ENCODE measurements at places on chromosomes 2 and 18.

- DNase-seq: no peak
- no peaks in the 10 kb centered on the region for H3K4me1 ChIP-seq
- H3K36me3 ChIP-seq: no peaks in the 10 kb centered on the region
- H3K4me3 ChIP-seq: no peak overlapping the region
Observed at GRCh38 chr2:184302506-184302905, 295.8 kb upstream of the ZNF804A start.

DNA sequence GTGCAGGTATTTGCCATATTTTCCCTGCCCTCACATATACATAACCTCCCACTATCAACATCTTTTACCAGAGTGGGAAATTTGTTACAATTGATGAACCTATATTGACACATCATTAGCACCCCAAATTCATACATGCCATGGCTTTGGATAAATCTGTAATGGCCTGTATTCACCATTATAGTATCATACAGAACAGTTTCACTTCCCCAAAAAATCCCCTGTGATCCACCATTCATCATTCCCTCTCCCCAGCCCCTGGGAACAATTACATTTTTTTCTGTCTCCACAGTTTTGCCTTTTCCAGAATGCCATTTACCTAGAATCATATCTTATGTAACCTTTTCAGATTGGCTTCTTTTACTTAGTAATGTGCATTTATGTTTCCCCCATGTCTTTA lies 494.5 kb downstream of the RNF144A start:
- H3K36me3 ChIP-seq: no peaks in the 10 kb centered on the region
- no peaks in the 10 kb centered on the region for H3K4me1 ChIP-seq
- no peak overlapping the region for H3K4me3 ChIP-seq
- DNase-seq: no peak
- H3K27ac ChIP-seq: no peak overlapping the region
- H3K27me3 ChIP-seq: no peaks in the 10 kb centered on the region

DNA sequence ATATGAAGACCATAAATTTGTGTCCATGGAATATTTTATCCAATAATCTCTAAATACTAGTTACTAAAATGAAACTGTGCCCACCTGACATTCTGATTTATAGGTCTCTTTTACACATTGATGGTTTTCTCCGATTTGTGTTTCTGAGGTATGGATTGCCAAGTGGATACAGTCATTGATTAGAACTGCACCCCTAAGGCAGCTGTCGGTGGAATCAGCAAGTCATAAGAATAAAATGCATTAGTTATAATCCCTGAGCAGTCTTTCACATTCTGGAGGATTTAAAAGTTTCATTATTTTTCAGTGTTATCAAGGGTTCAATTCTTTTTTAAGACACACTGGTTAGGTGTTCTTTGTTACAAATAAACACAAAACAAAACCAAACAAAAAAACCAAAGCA lies 6.0 kb downstream of the CAVIN2 start:
- H3K4me3 ChIP-seq: no peak overlapping the region
- no peaks in the 10 kb centered on the region for H3K36me3 ChIP-seq
- no peak for DNase-seq
- no peaks in the 10 kb centered on the region for H3K27me3 ChIP-seq
- H3K27ac ChIP-seq: no peak overlapping the region

DNA sequence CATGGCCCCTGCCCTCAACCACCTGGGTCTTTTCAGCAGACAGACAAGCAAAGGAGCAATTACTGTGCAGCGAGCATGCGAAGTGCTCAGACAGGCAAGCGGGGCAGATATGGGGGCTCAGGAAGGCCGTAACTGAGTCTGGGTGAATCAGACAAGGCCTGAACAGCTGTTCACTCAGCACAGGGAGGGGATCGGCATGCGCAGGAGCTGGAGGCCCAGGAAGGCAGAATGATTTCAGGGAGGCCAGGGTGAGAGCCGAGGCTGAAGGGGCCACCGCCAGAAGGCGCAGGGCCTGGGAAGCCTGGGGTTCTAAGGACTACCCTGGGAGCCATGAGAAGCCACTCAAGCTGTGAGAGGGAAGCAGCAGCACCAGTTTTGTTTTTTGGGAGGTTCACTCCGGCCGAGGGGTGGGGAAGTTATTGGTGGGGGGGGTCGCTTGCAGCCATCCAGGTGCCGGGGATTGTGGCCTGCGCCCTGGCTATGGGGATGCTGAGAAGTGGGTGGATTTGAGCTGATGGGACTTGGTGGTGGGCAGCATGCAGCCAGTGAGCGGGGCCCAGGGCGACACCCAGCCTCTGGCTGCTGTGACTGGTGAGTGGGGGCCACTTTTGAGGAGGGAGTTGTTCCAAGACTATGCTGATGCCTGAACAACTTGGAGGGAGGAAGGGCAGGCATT lies 132.2 kb downstream of the TSN start:
- H3K4me1 ChIP-seq: no peaks in the 10 kb centered on the region
- H3K27ac ChIP-seq: no peak overlapping the region
- H3K4me3 ChIP-seq: no peak overlapping the region
- no peak for DNase-seq
- H3K36me3 ChIP-seq: no peaks in the 10 kb centered on the region

GRCh38 chr18:4589056-4589800 lies 134.1 kb upstream of the DLGAP1 start:
- DNase-seq: no peak
- H3K27me3 ChIP-seq: no peaks in the 10 kb centered on the region
- no peak overlapping the region for H3K27ac ChIP-seq

- H3K4me1 ChIP-seq: no peaks in the 10 kb centered on the region
- no peak overlapping the region for H3K27ac ChIP-seq
- no peaks in the 10 kb centered on the region for H3K27me3 ChIP-seq
- no peak overlapping the region for H3K4me3 ChIP-seq
- no peaks in the 10 kb centered on the region for H3K36me3 ChIP-seq
Observed at GRCh38 chr2:140842110-140842509, 1288.7 kb downstream of the LRP1B start.

GRCh38 chr2:241599615-241600014 lies 37.3 kb downstream of the THAP4 start:
- no peaks in the 10 kb centered on the region for H3K27me3 ChIP-seq
- H3K4me1 ChIP-seq: no peaks in the 10 kb centered on the region
- no peak overlapping the region for H3K27ac ChIP-seq
- H3K36me3 ChIP-seq: no peaks in the 10 kb centered on the region

- peaks cover 3% of the 10 kb centered on the region for H3K4me1 ChIP-seq
- H3K36me3 ChIP-seq: no peaks in the 10 kb centered on the region
- H3K27ac ChIP-seq: no peak overlapping the region
- DNase-seq: no peak
Observed at GRCh38 chr18:58336605-58337004, 292.3 kb downstream of the ALPK2 start.

- H3K36me3 ChIP-seq: no peaks in the 10 kb centered on the region
- no peaks in the 10 kb centered on the region for H3K27me3 ChIP-seq
- H3K27ac ChIP-seq: no peak overlapping the region
Observed at GRCh38 chr2:170162271-170162632, 15.7 kb upstream of the MYO3B start.

DNA sequence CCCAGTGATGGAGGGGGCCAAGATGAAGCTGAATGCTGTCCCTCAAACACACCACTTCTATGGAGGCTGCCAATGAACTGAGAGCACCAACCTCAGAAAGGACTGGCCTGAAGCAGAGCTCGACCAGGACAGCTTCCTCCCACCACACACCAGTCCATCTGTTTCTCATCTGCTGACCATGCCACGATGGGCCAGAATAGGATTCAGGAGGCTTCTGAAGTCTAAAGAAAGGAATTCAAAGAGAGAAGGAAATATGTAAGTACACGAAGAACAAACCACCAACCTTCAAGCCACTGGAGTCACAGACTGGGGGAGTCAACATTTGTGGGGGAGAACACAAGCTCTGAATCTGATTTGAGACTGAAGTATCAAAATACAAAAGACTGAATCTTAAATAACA lies 157.6 kb upstream of the CCDC68 start:
- no peaks in the 10 kb centered on the region for H3K36me3 ChIP-seq
- H3K27ac ChIP-seq: no peak overlapping the region
- H3K27me3 ChIP-seq: no peaks in the 10 kb centered on the region
- no peak for DNase-seq
- no peak overlapping the region for H3K4me3 ChIP-seq

GRCh38 chr18:75735291-75735690 lies 307.8 kb upstream of the SMIM21 start:
- no peak for DNase-seq
- no peaks in the 10 kb centered on the region for H3K36me3 ChIP-seq
- H3K27me3 ChIP-seq: no peaks in the 10 kb centered on the region
- H3K4me1 ChIP-seq: no peaks in the 10 kb centered on the region
- H3K27ac ChIP-seq: no peak overlapping the region

DNA sequence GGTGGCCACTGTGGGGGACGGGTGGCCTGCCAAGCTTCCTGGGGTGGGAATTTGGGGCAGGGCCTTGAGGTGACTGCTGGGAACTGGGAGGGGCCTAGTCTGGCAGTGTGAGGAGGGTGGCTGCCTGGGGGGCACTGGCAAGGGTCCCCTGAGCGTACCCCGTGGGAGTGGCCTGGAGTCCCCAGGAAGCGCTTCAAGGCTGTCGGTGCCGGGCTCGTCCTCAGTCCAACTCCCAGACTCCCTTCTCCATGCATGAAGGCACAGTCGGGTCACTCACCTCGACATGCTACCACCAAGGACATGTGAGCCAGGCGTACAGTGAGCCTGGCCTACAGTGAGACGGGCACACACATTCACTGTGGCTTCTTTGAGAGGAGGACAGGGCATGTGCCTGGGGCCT lies 105.3 kb downstream of the SMIM21 start:
- DNase-seq: no peak
- no peak overlapping the region for H3K4me3 ChIP-seq
- H3K36me3 ChIP-seq: no peaks in the 10 kb centered on the region
- H3K4me1 ChIP-seq: no peaks in the 10 kb centered on the region
- no peak overlapping the region for H3K27ac ChIP-seq

GRCh38 chr2:186294248-186294888 lies 191.7 kb upstream of the ZC3H15 start:
- no peak overlapping the region for H3K4me3 ChIP-seq
- H3K27me3 ChIP-seq: no peaks in the 10 kb centered on the region
- H3K36me3 ChIP-seq: no peaks in the 10 kb centered on the region
- no peak overlapping the region for H3K27ac ChIP-seq
- no peak for DNase-seq

DNA sequence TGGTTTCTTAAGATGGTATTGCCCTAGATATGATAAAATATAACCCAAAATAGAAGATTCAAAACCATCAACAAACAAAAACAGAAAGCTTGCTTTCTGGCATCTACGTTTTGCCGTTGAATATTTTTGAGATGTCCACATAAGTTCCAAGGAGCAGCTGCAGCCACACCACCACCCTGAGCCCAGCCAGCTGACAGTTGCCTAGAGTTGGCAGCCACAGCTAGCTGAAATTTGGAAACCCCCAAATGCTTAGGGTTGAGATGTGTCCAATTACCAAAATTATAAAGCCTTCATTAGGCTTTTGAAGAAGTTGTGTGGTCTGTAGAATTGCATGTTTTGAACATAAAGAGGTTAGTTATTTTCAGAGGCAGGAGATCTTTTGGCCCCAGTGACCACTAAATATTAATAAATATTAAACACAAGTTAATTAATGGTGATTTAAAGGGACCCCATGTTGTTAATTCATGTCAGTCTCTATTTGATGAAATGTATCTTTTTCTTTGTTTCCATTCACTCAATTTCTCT lies 118.1 kb upstream of the DTNA start:
- H3K27ac ChIP-seq: no peak overlapping the region
- no peak overlapping the region for H3K4me3 ChIP-seq
- DNase-seq: no peak
- H3K4me1 ChIP-seq: peaks cover 2% of the 10 kb centered on the region
- H3K36me3 ChIP-seq: no peaks in the 10 kb centered on the region
- H3K27me3 ChIP-seq: no peaks in the 10 kb centered on the region

DNA sequence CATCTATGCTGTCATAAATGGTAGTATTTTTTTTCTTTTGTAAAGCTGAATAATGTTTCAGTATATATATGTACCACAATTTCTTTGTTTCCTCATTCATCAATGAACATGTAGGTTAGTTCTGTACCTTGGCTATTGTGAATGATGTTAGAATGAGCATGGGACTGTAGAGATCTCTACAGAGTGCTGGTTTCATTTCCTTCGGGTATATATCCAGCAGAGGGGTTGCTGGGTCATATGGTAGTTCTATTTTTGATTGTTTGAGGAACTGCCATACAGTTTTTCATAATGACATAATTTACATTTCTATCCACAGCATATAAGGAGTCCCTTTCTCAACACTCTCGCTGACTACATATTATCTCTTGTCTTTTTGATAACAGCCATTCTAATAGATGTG lies 243.5 kb downstream of the CDH7 start:
- no peak overlapping the region for H3K4me3 ChIP-seq
- H3K27me3 ChIP-seq: no peaks in the 10 kb centered on the region
- no peaks in the 10 kb centered on the region for H3K4me1 ChIP-seq
- H3K27ac ChIP-seq: no peak overlapping the region
- no peaks in the 10 kb centered on the region for H3K36me3 ChIP-seq
- DNase-seq: no peak

GRCh38 chr2:231483398-231484329 lies 19.4 kb upstream of the NCL start:
- peak overlapping the region; percentile 42 for H3K4me3 ChIP-seq
- peak overlapping the region; percentile 67 for H3K27ac ChIP-seq
- no peaks in the 10 kb centered on the region for H3K27me3 ChIP-seq
- DNase-seq: peak; percentile 58

DNA sequence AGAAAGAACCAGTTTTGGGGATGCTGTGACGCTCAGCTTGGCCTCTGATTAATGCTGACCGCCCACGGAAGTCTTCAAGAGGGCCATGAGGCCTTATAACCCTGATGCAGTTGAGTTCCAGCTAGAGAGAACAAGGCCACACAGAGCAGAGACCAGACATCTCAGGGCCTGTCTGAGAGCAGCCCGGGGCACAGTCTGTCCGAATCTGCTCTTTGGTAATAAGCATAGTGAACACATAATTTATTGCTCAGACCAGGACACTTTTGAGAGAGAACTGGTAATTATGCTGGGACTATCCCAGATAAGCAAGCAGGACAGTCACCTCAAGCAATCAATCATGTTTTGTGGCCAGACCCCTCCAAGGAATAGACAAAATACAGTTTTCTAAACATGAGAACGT lies 68.5 kb downstream of the STPG4 start:
- no peaks in the 10 kb centered on the region for H3K36me3 ChIP-seq
- H3K4me1 ChIP-seq: peaks cover 34% of the 10 kb centered on the region
- H3K4me3 ChIP-seq: no peak overlapping the region
- DNase-seq: no peak

GRCh38 chr2:119481501-119482455 lies 42.5 kb downstream of the SCTR start:
- H3K4me1 ChIP-seq: no peaks in the 10 kb centered on the region
- H3K36me3 ChIP-seq: no peaks in the 10 kb centered on the region
- no peak overlapping the region for H3K27ac ChIP-seq
- no peak overlapping the region for H3K4me3 ChIP-seq
- DNase-seq: no peak
